ENCODE measurements at places on chromosomes 1 and 21.

DNA sequence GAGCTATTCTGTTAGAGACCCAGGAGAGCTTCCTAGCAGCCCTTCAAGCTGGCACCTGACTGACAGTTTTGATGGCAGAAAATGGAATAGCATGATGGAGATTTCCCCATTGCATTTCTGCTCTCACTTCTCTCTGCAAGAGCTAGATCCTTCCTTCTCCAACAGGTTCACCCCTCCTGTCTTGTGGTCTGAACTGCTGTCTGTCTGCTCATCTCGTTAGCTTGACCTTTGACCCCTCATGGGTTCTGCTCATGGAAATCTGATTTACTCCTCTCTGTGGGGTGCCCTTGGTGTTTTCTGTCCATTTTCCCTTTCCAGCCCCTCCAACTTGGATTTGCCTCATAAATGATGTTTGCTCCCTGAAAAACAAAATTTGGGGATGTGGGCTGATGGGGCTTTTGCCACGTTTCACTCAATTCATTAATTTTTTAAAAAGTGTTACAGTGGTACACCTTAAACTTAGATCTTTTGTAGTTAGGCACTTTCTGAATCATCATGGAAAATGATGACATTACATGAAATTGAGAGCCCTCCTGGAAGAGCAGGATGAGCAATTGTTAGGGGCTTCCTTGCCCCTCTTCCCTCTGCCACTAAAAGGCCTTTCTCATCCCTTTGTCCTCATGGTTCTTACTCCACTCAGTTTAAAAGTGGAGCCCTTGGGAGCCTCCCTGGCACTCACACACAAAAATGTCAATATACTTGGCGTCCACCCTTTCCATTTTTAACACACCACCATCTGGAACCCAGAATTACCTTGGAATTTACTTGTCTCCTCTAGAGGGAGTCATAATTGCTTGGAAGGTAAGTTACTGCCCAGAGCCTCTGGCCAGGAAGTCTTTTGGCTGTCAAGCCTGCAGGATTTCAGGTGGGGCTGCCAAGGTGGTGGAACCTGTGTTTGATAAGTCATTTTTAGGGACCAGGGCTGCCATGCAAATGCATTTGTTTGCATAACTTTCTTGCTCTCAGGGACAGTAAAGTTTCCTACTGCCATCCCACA is 31.9 kb upstream of the IL19 start:
- DNase-seq: peak; percentile 45

GRCh38 chr1:230011333-230012092 is 55.5 kb upstream of the GALNT2 start:
- no peak for DNase-seq

GRCh38 chr1:3369446-3370076 is 84.9 kb upstream of the ARHGEF16 start:
- no peak for DNase-seq

DNA sequence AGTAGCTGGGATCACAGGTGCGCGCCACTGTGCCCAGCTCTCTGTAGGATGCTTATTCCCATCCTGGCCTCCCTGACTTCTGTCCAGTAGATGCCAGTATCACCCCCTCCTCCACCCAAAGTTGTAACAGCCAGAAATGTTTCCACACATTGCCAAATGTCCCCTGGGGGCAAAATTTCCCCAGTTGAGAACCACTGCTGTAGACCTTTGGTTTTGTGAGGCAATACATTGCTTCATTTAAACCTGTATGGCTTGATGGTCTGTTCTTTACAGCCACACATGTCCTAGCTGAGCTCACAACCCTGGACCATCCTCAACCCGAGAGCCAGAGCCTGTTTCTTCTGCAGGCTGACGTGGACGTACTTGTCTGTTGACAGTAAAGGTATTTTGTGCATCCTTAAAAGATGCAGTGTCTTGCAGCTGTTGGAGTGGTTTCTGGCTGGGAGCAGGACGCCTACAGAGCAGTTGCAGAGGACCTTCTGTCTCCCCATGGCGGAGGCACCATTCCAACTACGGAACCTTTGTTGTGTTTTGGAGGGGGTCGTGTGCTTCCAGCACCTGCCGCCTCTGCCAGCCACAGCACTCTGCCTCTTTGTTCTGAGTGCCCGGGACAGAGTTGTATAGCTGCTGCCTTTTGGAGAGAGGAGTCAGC is 26.6 kb downstream of the DOP1B start:
- no peak for DNase-seq

- DNase-seq: no peak
These were observed 4.3 kb upstream of the IKBKE start for GRCh38 chr1:206465951-206466350.

DNA sequence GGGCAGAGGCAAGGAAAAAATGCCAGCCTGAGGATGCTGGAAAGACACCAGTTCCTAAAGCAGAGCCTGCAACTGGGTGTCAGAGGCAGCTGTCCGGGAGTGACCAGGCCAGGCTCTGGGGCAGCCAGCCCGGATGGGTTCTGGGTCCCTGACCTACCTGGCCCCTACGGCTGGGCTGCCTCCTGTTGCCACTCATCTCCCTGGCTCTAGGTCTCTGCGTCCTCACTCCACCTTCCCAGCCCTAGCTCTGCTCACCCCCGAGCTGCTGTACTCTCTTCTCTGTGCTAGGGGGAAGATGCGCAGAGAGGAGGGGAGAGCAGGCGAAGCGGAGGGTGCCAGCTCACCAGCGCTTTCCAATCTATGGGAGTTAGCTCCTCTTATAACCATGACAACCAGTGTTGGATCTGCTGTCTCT is 9.0 kb downstream of the ARHGEF2 start:
- no peak for DNase-seq

DNA sequence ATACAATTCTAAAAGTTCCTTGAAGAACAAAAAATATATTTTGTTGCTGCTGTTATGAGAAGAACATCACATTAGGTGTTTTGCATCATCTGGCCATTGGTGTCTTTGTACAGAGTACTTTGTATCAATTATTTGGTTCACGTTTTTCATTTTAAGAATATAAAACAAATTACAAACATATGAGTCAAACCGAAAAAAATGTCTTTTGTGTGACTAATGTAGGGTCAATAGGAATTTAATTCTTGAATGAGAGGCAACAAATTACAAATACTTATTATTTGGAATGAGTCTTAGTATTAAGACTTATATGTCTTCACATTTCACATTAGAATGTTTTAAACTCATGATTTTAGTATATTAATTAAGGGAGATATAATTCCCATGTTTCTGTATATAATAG is 54.8 kb downstream of the NR5A2 start:
- no peak for DNase-seq

DNA sequence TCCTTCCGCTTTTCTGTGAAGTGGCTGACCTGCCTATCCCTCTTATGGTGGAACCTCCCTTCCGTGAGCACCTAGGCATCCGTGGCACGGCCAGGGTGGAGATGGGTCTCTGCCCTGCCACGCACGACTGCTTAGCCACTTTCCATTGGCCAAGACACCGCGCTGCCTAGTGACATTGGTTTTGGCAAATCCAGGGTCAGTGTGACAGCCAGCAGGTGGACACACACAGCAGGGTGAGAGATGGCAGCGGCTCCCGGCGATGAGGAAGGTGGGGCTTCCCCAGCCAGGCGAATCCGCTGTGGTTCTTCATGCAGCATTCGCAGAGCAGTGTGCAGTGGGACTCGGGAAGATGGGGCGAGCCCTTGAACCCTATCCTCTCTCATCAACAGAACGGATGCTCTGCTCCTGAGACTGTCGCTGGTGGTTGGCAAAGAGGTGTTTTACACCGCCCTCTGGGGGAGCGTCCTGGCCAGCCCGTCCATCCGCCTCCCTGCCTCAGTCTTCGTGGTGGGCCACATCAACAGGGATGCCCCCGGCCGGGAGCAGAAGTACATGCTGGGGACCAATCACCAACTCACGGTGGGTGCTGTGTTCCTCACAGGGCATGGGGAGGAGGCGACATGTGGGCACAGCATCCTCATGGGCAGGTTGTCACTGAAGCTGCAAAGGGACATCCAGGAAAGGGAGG is 51.8 kb downstream of the DOP1B start:
- no peak for DNase-seq

- DNase-seq: no peak
These were observed 190.6 kb downstream of the KIF26B start for GRCh38 chr1:245345191-245345884.

- DNase-seq: no peak
These were observed 25.2 kb upstream of the VTCN1 start for GRCh38 chr1:117235863-117236465.

GRCh38 chr1:212814537-212815334 is 23.0 kb downstream of the TATDN3 start:
- DNase-seq: peak; percentile 47

DNA sequence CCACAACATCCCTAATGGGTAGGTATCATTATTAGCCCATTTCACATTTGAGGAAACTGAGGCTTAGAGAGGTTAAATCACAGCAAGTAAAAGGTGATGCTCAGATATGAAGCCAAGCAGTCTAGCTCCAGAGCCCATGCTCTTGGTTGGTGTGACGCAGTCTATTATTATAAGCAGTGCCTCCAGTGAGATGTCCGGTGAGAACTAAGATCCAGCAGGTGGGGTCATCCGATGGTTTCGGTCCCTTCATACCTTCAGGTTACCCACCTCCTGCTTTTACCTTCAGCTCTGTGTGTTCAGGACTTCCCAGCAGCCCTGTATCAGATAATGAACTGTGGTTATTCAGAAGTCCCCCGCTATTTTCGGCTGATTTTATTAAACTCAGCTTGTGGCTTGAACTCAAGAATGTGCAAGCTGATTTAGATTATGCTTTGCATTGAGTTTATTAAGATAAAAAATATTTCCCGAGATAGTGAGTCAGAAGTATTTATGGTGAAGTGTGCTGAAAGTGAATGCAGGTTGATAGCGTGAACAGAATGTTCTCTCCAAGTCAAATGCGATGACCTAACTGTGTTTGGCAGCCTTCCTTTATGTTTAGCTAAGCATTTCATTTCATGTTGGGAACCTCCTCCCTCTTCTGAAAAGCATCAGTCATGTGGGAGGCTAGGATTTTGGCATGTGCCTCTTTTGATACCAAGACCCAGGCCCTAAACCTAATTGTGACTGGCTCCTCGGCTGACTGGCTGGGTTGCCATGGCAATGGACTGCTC is 160.9 kb upstream of the UBE2U start:
- DNase-seq: no peak

DNA sequence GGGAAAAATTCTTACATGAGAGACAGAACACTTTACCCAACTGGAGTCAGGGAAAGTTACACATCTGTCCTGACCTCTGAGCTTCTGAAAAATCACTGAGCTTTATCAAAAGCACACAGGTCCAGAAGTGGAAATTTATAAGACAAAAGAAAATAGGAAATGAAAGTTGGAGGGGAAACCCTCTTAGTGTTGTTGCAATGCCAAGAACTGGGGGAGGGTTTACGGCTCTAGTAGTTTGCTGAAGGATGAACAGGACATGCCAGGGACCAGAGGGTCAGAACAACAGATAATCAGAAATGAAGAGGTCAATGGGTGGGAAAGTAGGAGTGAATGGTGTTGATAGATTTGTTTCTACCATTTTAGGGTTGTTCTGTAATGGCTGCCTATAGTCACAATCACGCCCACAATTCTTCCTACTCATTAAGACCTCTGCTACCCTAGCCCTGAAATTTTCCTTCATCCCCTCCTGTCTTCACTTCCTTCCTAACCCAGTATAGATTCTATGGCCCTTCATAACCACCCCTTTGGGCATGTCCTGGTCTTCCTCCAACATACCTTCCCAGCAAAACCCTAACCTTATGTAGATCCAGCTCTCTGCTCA is 30.3 kb upstream of the FMOD start:
- no peak for DNase-seq

DNA sequence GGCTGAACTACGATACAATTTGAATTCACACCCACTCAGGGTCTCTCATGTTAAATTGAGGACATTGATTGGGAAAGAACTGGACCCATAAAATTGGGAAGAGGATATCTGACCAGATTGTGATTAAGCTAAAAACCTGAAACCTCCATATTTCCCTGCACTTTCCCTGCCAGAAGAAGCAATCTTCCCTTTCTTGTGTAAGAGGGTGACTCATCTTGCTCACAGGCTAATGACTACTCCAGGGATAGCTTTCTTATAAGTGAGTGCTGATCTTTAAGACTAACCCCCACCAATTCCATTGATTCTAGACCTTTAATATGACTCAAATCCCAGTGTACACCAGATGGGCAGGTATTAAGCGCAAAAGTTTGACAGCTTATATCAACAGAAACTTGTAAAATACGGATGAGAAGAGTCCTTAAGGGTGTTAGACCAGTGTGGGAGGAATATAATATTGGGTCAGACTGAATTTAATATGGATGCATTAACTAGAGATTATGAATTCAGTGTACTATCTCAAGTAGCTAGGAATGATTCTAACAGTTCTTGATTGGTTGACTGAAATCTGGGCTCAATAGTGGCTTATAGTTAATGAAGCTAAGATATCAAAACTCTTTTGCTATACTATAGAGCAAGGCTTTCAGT is 12.1 kb upstream of the SGIP1 start:
- no peak for DNase-seq

DNA sequence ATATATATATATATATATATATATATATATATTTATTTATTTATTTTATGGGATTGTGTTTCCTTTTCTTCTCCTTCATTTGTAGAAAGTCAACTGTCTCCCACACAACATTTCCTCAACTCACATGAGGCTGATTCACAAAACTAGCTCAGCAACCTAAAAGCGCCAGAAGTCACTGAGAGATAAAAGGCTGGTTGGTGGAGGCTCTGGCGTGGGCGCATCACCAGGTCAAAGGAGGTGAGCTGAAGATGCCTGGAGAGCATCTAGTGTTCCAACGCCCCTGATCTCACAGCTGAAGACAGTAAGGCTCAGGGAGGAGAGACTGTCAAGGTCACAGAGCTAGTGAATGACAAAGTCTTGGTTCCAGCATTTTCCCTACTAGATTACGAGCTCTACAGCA is 78.0 kb downstream of the HLCS start:
- DNase-seq: no peak

DNA sequence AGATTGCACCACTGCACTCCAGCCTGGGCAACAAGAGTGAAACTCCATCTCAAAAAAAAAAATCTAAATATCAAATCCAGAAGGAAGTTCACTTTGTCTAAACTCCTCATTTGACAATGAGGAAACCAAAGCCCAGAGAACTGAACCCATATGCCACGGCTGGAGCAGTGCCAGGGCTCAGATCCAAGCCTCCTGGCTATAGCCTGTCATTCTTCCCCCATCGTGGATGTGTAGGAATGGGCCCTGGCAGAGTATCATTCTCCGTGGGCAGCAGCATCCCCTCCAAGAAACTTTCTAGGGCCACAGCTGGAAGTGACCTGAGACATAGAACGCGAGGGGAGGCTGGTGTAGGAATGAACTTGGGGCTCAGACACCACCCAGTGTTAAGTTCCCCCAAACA is 47.2 kb downstream of the CAPN9 start:
- DNase-seq: no peak

Data from Calu3 (cell line).